Thyroid gland (tissue), 4 donors: ENCODE measurements at places on chromosomes 2 and 18. TPM values are rescaled to one million over a fixed set of nuclear protein-coding genes. Genes with fewer than 3 reads are reported as not detected.

The FHL2 gene
- 36.7 TPM for total RNA-seq

The PROKR1 gene
- total RNA-seq = not detected

The G6PC2 gene
- total RNA-seq = not detected

GRCh38 chr2:7403092-7403775 is 486.0 kb downstream of the RNF144A start:
- no peaks in the 10 kb centered on the region for H3K27me3 ChIP-seq
- no peaks in the 10 kb centered on the region for H3K4me1 ChIP-seq
- H3K4me3 ChIP-seq = no peak overlapping the region

GRCh38 chr2:189465478-189465877 is 24.2 kb downstream of the WDR75 start:
- peaks cover 9% of the 10 kb centered on the region for H3K4me1 ChIP-seq
- H3K36me3 ChIP-seq = peaks cover 60% of the 10 kb centered on the region
- H3K4me3 ChIP-seq = no peak overlapping the region
- no peak overlapping the region for H3K27ac ChIP-seq
- no peak for DNase-seq

GRCh38 chr2:236049981-236050380 is 118.2 kb downstream of the GBX2 start:
- H3K4me3 ChIP-seq = no peak overlapping the region
- no peak for DNase-seq
- H3K27ac ChIP-seq = no peak overlapping the region
- no peaks in the 10 kb centered on the region for H3K27me3 ChIP-seq
- no peaks in the 10 kb centered on the region for H3K36me3 ChIP-seq

- no peaks in the 10 kb centered on the region for H3K27me3 ChIP-seq
- no peak for DNase-seq
- H3K27ac ChIP-seq = no peak overlapping the region
- H3K4me1 ChIP-seq = no peaks in the 10 kb centered on the region
- no peak overlapping the region for H3K4me3 ChIP-seq
- H3K36me3 ChIP-seq = no peaks in the 10 kb centered on the region
These were observed 293.6 kb upstream of the THUMPD2 start for GRCh38 chr2:40072442-40073232.

The TRIM43 gene
- not detected for total RNA-seq

The DSC2 gene
- total RNA-seq = 7.0 TPM

The CDH2 gene
- 0.78 TPM for total RNA-seq

DNA sequence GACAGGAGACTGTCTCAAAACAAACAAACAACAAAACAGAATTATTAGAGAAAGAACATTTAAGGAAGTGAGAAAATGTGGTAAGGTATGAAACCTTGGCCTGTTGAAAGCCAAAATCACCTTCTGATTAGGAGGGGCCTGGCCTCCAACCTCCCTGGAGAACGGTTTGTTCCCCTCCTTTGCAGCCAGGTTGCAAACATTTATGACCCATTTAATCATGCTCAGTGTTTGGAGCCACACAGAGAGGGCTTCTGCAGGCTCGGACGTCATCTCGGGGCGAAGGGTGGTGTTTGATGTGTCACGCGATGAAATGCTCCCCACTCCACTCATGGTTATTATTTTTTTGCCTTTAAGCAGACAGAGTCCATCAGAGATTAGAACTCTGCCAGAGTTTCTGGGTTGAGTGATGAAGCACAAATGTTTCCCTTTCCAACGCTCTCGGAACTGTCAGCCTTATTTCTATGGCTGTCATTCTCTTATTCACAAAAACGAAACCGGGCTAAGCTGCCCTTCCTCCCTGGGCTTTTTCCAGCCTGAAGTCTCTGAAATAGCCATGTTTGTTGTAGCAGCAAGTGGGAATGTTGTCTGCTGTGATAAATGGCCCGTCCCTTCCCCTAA is 33.6 kb upstream of the ROCK2 start:
- H3K36me3 ChIP-seq = no peaks in the 10 kb centered on the region
- no peaks in the 10 kb centered on the region for H3K27me3 ChIP-seq
- H3K4me3 ChIP-seq = no peak overlapping the region
- peaks cover 24% of the 10 kb centered on the region for H3K4me1 ChIP-seq

- no peak overlapping the region for H3K4me3 ChIP-seq
- DNase-seq = no peak
- no peaks in the 10 kb centered on the region for H3K4me1 ChIP-seq
- no peaks in the 10 kb centered on the region for H3K36me3 ChIP-seq
These were observed 110.0 kb upstream of the TEX51 start for GRCh38 chr2:126788652-126789051.

- H3K27ac ChIP-seq = peak overlapping the region; percentile 79
- H3K4me1 ChIP-seq = peaks cover 30% of the 10 kb centered on the region
- no peak for DNase-seq
These were observed 86.6 kb downstream of the POLR1A start for GRCh38 chr2:86019121-86019520.

The DIS3L2 gene
- total RNA-seq = 42.2 TPM

- H3K36me3 ChIP-seq = no peaks in the 10 kb centered on the region
- H3K27ac ChIP-seq = no peak overlapping the region
- no peak for DNase-seq
- H3K4me1 ChIP-seq = no peaks in the 10 kb centered on the region
- H3K4me3 ChIP-seq = no peak overlapping the region
These were observed 7.9 kb upstream of the ERMN start for GRCh38 chr2:157333304-157334047.
